AG20443 (cell line): ENCODE measurements at places on chromosomes 4 and X.

GRCh38 chrX:117701050-117701449 is 415.6 kb downstream of the KLHL13 start:
- no peak for DNase-seq

DNA sequence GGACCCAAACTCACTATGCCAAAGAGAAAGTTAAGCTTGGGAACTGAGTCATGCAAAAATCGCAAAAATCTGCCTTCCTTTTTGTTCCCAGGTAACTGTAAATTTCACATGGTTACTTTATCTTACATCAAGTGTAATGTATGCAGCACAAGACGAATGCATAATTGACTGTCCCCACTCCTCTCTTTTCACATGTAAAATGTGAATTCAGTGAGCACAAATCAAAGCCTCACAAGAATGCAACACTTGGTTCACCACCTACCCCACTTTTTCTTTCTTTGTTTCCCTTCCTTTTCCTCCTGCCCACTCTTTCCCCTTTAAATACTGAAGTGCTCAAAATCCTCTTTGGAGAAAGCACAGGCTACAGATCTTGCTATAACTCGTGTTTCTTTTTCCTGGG is 53.2 kb downstream of the MAGED4B start:
- DNase-seq: no peak

- DNase-seq: peak; percentile 65
These were observed 712 bp downstream of the STX18 start for GRCh38 chr4:4541040-4541631.

DNA sequence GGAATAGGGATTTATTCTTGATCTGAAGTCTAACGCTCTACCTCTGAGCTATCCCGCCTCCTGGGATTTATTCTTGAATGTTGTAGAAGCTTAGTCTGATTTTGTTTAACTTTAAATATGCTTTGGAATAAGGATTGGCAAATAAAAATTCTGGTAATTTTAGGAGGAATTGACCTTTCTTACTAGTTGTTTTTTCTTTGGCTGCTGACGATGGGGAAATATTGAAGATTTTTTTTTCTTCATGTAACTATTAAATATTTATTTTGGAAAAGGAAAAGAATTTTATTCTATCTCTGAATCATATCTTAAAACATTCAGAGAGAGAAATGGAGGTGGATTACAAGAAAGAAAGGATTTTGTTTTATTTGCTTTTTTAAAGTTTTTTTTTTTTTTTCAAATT is 122.9 kb downstream of the PDLIM5 start:
- no peak for DNase-seq

DNA sequence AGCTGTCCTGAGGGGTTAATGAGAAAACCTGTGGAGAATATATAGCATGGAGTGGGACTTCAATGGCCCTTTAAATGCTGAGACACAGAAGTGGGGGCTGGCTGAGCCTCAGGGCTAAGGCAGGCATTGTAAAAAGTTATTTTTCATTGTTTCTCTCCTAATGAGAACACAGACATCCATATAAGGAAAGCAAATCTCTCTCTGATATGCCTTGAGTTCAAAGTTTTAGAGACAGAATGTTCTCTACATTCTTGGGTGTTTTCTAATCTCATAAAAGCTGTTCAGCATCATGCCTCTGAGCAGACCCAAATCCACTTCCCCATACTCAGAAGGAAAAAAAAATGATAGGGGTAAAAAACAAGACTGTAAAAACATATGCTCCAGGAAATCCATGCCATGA is 16.8 kb upstream of the RAB40A start:
- DNase-seq: no peak

- no peak for DNase-seq
These were observed 3.3 kb downstream of the NUDT9 start for GRCh38 chr4:87425711-87426110.

GRCh38 chr4:3744901-3745300 is 21.3 kb upstream of the ADRA2C start:
- no peak for DNase-seq
